ENCODE measurements at places on chromosomes 1 and 21.

DNA sequence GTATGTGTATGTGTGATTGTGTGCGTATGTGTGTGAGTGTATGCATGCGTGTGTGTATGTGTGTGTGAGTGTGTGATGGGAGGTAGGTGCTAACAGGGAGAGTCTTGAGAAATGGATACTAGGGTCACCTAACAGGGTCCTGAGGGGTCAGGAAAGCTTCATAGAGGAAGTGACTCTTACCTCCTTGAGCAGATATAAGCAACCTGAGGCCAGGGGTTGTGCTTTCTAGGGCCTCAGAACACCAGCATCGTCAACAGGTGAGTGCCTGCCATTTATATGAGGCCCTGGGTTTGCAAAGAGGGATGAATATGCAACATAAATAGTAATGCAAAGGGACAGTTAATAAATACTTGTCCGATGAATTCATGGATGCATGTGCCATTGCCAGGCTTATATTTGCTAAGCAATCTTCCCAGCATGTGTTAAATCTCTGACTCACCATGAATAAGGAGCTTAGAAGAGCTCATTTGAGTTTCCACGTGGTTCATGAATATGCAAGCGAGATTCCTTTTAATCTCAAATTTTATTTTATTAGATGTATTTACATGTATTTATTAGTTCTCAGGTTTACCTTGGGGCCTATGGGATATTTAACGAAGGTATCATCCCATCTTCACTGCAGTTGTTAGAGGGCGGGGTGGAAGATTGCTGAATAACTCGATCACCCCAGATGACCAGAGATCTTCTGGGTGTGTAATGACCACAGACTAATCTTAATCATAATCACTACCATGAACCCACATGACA, 438.3 kb downstream of the CAMTA1 start:
- DNase-seq, result no peak

GRCh38 chr1:1550591-1551432, 10.4 kb upstream of the TMEM240 start:
- DNase-seq, result peak; percentile 77

DNA sequence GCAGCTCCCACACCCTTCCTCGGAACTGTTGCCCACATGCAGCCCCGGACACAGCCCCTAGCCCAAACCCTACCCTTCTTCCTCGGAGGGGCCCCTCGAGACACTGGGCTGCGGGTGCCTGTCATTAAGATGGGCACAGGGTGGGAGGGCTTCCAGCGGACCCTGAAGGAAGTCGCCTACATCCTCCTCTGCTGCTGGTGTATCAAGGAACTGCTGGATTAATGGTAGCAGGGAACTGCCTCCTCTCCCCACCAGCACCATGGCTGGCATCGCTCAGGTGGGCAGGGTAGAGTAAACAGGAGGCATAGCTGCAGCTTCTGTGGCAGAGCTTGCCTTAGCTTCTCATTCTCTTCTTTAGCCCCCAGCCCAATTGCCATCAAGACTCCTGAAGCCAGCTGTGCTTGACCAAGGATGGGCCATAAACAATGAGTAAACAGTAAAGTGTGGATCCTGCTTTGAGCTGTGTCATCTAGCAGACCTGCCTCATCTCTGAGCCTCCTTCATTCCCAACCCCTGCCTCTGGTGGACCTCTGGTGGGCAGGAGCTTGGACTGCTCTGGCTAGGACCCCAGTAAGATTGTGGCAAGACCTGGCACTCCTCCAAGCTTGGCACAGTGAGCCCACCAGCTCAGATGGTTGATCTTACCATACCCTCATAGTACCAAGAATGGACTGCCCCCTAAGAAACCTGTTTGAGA, at the start of gene LENEP:
TSS of gene LENEP (plus strand) at position 15 of the 697 bp plus-strand sequence. CDS start at position 37, 22 bp downstream.
- no peak for DNase-seq

DNA sequence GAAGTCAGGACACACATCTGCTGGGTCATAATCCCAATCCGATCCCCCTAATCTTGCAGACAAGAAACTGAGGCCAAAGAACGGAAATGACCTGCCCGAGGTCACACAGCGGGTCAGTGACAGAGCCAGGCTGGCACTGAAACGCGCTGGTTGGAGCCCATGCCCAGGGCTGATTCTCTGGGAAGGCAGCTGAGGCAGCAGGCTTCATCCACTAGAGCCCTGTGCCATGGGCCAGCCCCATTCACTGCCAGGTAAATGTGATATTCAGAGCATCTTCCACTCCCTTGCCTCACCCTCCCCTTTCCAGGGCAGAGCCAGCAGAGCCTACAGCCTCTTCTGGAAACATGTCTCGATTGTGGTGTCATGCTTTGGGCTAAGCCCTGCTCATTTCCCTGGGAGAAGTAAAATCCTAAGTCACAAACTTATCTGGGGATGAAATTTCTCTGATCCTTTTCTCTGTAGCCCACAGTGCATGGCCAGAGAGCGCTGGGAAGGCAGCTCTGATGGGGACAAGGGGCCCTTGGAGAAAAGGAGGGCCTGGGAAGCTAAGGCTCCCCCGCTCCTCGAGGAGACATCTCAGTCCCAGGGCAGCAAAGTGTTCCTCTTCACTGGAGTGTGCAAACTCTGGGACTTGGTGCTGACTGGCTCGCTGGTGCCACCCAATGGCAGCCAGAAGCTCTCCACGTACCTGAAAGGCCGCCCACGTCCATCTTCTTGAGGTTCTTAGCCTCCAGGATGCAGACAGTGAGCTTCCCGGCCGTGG, 110.4 kb downstream of the SYT2 start:
- DNase-seq, result peak; percentile 91

DNA sequence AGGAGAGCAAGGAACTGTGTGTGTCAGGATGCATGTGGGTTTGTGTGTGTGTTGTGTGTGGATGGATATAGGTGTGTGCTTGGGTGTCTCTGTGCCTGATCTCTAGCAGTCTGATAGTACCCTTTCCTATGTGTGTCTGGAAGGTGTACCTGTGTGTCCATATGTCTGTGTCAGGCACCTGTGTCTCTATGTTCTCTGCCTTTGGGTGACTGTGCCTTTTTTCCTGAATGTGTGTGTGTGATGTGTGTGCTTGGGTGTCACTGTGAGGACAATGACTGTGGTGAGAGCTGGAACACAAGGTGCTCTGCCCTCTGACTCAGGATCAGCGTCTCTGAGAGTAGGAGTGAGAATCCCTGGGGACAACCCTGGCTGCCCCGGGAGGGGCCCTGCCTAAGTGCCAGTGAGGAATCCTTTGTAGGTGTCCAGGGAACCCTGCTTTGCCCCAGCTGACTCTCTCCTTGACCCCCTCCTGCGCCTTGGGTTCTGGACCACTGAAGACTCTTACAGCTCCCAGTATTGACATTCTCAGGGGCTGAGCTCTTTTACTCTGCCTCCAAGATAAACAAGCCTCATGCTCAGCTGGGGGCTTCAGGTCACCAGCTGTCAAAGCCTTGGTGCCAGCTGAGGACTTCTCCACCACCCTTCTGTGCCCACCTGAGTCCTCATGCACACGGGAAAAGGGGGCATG, 735 bp upstream of the EFNA3 start:
- peak; percentile 52 for DNase-seq

GRCh38 chr1:222047366-222047765, 305.5 kb upstream of the DUSP10 start:
- DNase-seq, result no peak

GRCh38 chr1:36273024-36273423, 33.1 kb upstream of the SH3D21 start:
- no peak for DNase-seq

- peak; percentile 90 for DNase-seq
Measured at GRCh38 chr1:56803561-56804156, 15.5 kb downstream of the FYB2 start.

DNA sequence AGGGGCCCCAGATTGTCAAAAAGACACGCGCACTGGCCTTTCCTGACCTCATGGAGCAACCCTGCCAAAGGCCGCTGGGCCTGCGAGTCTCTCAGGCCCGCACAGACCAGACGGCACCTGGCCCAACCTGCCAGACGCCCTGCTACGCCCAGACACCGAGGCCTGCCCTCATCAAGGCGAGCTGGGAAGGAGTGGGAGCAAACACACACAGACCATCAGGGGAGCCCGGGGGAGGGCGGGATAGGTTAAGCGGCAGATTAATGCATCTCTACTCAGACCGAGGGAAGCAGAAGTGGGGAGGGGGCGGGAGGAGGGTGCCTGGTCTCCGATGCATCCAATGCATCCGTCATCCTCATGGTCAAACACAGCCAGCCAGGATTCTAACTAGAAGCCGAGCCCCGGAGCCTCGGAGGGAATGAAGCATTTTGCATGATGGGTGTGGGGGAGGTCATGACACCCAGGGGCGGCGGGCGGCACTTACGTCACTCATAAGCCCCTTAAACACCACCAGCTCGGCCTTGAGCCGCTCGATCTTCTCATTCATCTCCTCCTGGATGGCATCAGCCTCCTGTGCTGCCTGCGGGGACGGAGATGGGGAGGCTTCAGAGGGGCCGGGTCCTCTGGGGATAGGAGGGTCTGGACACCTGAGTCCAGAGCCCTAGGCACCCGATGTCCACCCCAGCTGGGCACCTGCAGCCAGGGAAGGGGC, 17.0 kb upstream of the ALDH4A1 start:
- no peak for DNase-seq

GRCh38 chr1:55002686-55003085, 4.0 kb downstream of the BSND start:
- no peak for DNase-seq

- DNase-seq, result no peak
Measured at GRCh38 chr1:224785622-224786021, 143.9 kb upstream of the DNAH14 start.

DNA sequence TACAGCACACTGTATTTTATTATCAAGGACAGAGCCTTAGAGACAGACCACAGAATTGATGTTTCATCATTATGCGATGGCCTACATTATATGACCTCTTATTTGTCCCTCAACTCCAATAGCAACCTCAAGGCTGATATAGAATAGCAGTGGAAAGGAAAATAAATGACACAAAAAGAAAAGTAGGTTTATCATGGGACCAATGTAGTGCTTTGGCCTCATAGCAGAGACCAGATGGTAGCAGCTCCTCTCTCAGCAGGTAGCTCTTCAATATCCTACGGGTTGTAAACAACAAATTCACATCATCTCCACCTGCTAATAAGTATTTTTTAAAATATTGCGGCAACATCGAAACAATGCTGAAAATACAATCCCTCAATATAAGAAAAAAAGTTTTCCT, 25.2 kb downstream of the ANP32E start:
- no peak for DNase-seq

GRCh38 chr21:36460866-36461265, 19.1 kb downstream of the CLDN14 start:
- DNase-seq, result peak; percentile 43

GRCh38 chr1:66492424-66492823, 41.5 kb upstream of the SGIP1 start:
- no peak for DNase-seq

- DNase-seq, result no peak
Measured at GRCh38 chr1:64691626-64692025, 53.2 kb upstream of the RAVER2 start.

DNA sequence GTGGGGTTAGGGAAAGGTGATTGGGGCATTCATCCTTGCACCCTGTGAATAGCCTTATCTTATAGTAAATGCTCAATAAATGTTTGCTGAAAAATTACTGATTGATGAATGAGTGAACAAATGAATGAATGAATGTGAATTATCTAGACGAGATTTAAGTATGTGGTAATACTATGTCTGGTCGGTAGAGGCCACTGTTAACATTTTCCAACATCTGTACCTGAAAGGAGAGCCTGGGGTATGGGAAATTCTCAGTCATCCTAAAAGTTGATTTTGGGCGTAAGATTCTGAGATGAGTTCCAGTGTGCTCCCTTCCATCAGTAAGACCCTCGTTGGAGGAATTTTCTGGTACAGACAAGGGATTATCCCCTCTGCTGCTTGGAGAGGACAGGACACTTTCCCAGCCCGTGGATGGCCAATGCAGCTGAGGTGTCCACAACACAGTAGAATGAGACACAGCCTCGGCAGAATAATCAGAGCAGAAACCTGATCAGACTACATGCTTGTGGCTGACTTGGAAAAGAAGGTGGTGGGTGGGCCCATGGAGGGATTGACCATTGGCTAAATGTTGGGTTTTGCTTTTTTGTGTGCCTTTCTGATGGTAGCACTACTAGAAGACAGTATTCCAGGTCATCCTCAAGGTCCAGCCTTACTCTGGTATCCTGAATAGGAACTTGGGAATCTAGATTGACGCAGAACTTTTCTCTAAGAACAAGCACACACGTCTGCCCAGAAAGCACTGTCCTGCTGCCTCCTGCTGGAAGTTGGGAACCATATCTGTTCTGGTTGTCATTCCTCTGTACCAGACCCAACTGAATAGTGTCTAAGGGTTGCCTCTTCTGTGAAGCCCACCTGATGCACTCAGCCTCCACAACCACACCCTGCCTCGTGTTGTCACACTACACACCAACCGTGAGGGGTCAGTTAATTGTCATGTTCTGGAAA, 262.0 kb downstream of the TNR start:
- DNase-seq, result no peak

- no peak for DNase-seq
Measured at GRCh38 chr1:115313182-115313581, 24.9 kb downstream of the NGF start.

- DNase-seq, result peak; percentile 86
Measured at GRCh38 chr1:32500387-32501209, 35.7 kb downstream of the ZBTB8B start.

DNA sequence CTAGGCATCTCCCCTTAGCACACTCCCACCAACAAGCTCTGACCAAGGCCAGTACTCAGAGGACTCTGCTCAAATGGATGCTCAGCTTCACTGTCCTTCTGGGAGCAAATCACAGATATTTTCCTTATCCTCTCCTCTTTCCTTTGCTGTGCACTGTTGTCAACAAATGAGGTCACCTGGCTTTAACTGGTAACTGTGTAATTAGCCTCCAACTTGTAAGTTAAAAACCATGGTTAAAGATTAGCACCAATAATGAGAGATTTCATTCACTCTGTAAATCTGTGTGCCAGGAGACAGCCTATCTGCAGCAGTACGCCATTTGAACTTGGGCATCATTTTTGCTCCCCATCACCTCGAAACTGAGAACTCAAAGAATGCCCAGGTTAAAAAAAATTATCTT, 149.5 kb downstream of the GABPA start:
- DNase-seq, result no peak

DNA sequence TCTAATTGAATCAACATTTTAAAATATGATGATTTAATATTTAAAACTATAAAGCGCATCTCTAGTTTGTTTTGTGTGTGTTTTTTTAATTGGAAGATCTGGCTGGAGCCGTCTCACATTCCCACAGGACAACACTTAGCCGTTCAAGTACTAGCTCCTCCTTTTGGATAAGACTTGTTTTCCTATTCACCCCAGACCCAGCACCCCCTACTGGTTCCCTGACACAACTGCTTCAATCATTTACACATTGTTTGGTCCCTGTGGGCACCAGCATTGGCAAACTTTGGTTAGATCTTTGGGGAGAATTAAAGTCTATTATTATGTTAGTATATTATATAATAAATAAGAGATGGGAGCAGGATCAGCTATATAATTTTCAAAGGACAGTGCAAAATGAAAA, 34.5 kb downstream of the TYW3 start:
- DNase-seq, result peak; percentile 77

All from endodermal cell (in vitro differentiated cells).